ENCODE measurements at places on chromosomes 12 and 14. TPM values are rescaled to one million over a fixed set of nuclear protein-coding genes. Genes with fewer than 3 reads are reported as not detected.

ARHGDIB gene
- 4.0 TPM for total RNA-seq

CIROP gene
- total RNA-seq: 0.88 TPM

KRT78 gene
- total RNA-seq: not detected

C2CD5 gene
- 9.2 TPM for total RNA-seq

POTEG gene
- total RNA-seq: not detected

CNOT2 gene
- total RNA-seq: 64.8 TPM

MFAP5 gene
- total RNA-seq: 1.2 TPM

AREL1 gene
- total RNA-seq: 27.7 TPM

RPGRIP1 gene
- under 0.01 TPM for total RNA-seq

RFLNA gene
- total RNA-seq: 0.08 TPM

GPR135 gene
- total RNA-seq: 2.6 TPM

FAIM2 gene
- total RNA-seq: 3.5 TPM

RASSF8 gene
- 24.6 TPM for total RNA-seq

PDE3A gene
- 3.6 TPM for total RNA-seq

FLRT2 gene
- 12.1 TPM for total RNA-seq

TMEM106C gene
- 33.5 TPM for total RNA-seq

MAP1LC3B2 gene
- total RNA-seq: 0.26 TPM

KLRD1 gene
- under 0.01 TPM for total RNA-seq

Measured in epithelial cell of alveolus of lung (primary cell).